Foreskin fibroblast (primary cell): ENCODE measurements at places on chromosomes 6 and 20.

DNA sequence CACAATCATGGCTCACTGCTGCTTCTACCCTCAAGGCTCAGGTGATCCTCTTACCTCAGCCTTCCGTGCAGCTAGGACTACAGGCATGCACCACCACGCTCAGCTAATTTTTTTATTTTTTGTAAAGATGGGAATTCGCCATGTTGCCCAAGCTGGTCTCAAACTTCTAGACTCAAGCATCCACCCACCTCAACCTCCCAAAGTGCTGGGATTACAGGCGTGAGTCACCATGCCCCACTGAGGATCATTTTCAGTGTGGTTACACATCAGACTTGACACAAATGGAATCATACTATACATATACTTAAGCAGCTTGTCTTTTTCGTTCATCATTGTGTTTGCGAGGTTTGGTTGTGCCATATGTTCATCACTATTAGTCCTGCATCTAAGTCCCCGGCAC lies 26.6 kb downstream of the ZC3H12D start:
- DNase-seq = no peak

- DNase-seq = no peak
Measured at GRCh38 chr20:62305149-62305764, 2.5 kb downstream of the ADRM1 start.

- DNase-seq = peak; percentile 38
Measured at GRCh38 chr6:144302701-144303372, 17.7 kb downstream of the UTRN start.

DNA sequence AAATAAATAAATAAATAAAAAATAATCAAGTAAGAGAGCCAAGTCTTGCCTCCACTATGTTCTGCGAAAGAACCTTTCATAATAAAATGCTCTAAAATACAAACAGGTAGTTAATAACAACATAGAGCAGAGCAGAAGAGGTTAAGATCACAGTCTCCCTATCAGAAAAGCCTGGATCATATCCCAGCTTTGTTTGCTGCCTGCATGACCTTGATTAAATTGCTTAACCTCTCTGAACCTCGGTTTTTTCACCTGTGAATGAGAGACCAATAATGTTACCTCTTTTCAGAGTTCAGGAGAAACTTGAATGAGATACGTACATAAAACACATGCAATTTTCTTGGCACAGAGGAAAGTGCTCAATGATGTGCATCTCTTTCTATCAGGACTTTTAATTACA lies 44.4 kb downstream of the ARHGAP18 start:
- DNase-seq = no peak

GRCh38 chr20:33017542-33017941 lies 10.0 kb downstream of the BPIFB2 start:
- no peak for DNase-seq

- peak; percentile 59 for DNase-seq
Measured at GRCh38 chr20:49276161-49276960, 1.5 kb downstream of the ZNFX1 start.

GRCh38 chr6:156988276-156989158 lies 211.3 kb downstream of the ARID1B start:
- no peak for DNase-seq

DNA sequence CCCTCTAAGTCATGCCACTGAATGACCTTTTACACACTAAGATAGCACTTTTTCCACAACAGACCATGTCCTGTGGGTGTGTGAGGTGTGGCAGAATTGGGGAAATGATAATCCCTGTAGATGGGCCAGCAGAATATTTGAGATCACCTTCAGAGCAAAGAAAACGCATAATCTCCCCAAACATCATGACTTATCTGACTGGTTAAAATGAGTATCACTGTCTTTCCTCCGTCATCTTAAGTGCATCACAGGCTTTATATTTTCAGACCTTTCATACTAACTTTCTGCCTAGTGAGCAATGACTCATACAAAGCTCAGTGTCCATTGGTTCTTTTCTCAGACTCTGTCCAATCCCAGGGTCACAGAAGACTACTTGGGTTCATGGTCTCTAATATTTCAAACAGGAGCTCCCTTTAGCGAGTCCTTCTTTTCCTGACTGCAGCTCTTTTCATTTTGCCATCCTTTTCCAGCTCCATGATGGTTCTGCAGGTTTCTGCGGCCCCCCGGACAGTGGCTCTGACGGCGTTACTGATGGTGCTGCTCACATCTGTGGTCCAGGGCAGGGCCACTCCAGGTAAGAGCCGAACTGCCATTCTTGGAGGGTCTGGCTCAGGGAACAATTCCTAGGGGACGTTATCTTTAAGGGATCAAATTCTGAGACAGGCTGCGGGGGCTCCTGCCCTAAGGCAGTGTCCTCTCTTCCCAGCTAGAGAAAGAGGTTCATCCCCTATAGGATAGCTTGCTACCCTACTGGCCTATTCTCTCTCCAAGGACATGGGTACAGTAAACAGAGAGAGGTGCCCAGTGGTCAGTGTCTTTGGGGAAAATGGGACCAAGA lies at the start of gene HLA-DPB1:
TSS of gene HLA-DPB1 (plus strand) at position 423 of the 838 bp plus-strand sequence. CDS start at position 475, 52 bp downstream.
- DNase-seq = peak; percentile 76

DNA sequence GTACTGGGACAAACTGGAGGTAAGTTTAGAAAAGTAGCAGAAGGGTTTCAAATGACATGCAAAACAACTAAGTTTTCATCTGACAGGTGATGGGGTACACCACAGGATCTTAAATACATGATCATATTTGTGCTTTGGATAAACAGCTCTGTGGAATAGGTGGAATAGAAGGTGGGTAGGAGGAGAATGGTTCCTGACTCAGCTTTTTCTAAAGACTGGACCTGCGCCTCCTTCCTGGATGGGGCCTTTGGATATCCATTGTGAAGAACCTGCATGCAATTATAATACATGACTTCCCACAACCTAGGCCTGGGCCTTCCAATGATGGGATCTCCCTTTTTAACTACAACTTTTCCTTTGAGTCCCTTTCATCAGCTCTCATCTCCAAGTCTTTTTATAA lies 145.9 kb downstream of the AHI1 start:
- DNase-seq = no peak
